ENCODE measurements at places on chromosomes 12 and 14. TPM values are rescaled to one million over a fixed set of nuclear protein-coding genes. Genes with fewer than 3 reads are reported as not detected.
A peak's percentile ranks its signal among the peaks of the same experiment; 100 is the strongest.

KRT86 gene
- total RNA-seq: 2.2 TPM

KRT79 gene
- total RNA-seq: not detected

IL23A gene
- total RNA-seq: 0.88 TPM

PIWIL1 gene
- total RNA-seq: not detected

DPF3 gene
- total RNA-seq: 2.8 TPM

NYNRIN gene
- total RNA-seq: 7.7 TPM

KRT80 gene
- 9.8 TPM for total RNA-seq

FOXG1 gene
- total RNA-seq: not detected

OTOGL gene
- total RNA-seq: 0.59 TPM

KLRC4 gene
- total RNA-seq: not detected

PSMC1 gene
- total RNA-seq: 170 TPM

IL26 gene
- total RNA-seq: not detected

FGF23 gene
- not detected for total RNA-seq

FAM186B gene
- total RNA-seq: 0.98 TPM

GRCh38 chr12:50185970-50186663 lies 18.9 kb upstream of the CERS5 start:
- H3K27ac ChIP-seq: peak overlapping the region; percentile 70
- no peaks in the 10 kb centered on the region for H3K27me3 ChIP-seq
- H3K4me3 ChIP-seq: no peak overlapping the region
- no peak for DNase-seq

DNA sequence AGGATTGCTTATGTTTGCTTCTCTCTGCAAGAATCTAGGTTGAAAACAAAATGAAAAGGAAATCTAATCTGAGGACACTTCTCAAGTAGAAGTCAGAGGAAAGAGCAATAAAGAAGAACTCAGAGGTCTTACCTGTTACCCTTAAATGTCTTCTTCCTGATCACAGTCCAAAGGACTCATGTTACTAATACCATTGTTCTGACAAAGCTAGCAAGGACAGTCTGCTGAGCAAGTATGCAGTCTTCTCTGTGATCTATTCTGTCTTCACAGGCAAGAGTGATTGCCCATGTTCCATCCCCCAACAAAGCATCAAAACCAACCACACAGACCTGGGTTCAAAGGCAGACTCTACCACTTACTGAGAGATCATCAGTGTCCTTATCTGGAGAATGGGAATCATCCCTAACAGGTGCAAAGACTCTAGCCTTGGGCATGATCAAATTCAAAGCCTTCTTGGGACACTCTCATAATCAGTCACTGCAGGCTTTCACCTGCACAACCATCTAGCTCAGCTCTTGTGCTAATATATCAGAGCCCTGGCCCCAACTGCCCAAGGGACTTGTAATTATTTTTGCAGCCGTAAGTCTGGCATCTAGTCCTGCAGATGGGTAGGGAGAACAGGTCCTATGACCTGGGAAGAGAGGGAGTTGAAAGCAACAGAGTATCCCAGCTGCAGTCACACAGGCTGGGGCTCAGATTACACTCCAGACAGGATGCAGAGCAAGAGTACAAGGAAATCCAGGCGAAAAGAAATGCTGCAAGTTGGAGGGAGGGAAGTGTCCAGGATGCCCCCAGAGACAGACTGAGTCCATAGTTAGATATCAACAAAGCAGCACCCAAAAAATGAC lies 97.9 kb upstream of the NUDT4 start:
- H3K4me3 ChIP-seq: no peak overlapping the region
- H3K27me3 ChIP-seq: no peaks in the 10 kb centered on the region
- no peak for DNase-seq
- H3K36me3 ChIP-seq: no peaks in the 10 kb centered on the region
- H3K4me1 ChIP-seq: no peaks in the 10 kb centered on the region

GRCh38 chr12:49578471-49579112 lies 10.7 kb upstream of the MCRS1 start:
- H3K27me3 ChIP-seq: no peaks in the 10 kb centered on the region
- no peak for DNase-seq
- H3K4me1 ChIP-seq: no peaks in the 10 kb centered on the region
- H3K4me3 ChIP-seq: no peak overlapping the region
- H3K27ac ChIP-seq: no peak overlapping the region
- no peaks in the 10 kb centered on the region for H3K36me3 ChIP-seq

GRCh38 chr14:99100497-99101270 lies 171.3 kb downstream of the BCL11B start:
- no peaks in the 10 kb centered on the region for H3K36me3 ChIP-seq
- H3K4me1 ChIP-seq: no peaks in the 10 kb centered on the region
- H3K27ac ChIP-seq: no peak overlapping the region
- H3K4me3 ChIP-seq: no peak overlapping the region
- DNase-seq: no peak
- no peaks in the 10 kb centered on the region for H3K27me3 ChIP-seq

- no peaks in the 10 kb centered on the region for H3K36me3 ChIP-seq
- no peaks in the 10 kb centered on the region for H3K4me1 ChIP-seq
- no peak for DNase-seq
- H3K27ac ChIP-seq: no peak overlapping the region
Measured at GRCh38 chr12:33432992-33433391, 6.6 kb downstream of the SYT10 start.

- H3K36me3 ChIP-seq: no peaks in the 10 kb centered on the region
- DNase-seq: no peak
- H3K4me1 ChIP-seq: no peaks in the 10 kb centered on the region
- no peak overlapping the region for H3K4me3 ChIP-seq
Measured at GRCh38 chr12:116667752-116668151, 70.1 kb downstream of the SPRING1 start.

- H3K4me3 ChIP-seq: no peak overlapping the region
- H3K36me3 ChIP-seq: no peaks in the 10 kb centered on the region
- no peaks in the 10 kb centered on the region for H3K27me3 ChIP-seq
- DNase-seq: no peak
- H3K4me1 ChIP-seq: no peaks in the 10 kb centered on the region
Measured at GRCh38 chr14:31243860-31244259, 36.3 kb upstream of the HECTD1 start.

DNA sequence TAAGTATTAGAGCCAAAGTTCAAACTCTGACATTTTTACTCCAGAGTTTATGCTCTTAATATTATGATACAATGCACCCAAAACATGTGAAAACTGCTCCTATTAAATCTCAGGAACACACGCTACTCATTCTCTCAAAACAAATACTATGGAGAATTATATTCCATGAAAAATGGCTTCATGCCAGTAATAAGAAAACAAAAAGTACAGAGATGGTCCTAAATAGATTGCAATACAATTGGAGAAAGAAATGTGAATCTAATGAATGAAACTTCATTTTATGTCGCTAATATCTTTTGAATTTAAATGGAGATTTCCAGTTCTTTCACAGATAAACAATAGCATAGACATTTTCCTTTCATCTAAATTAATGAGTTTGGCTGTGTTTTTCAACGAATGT lies 384.3 kb downstream of the ADAMTS20 start:
- no peak for DNase-seq
- no peaks in the 10 kb centered on the region for H3K4me1 ChIP-seq
- no peaks in the 10 kb centered on the region for H3K27me3 ChIP-seq

- DNase-seq: no peak
- no peaks in the 10 kb centered on the region for H3K27me3 ChIP-seq
- H3K4me1 ChIP-seq: no peaks in the 10 kb centered on the region
- H3K27ac ChIP-seq: no peak overlapping the region
- H3K36me3 ChIP-seq: no peaks in the 10 kb centered on the region
Measured at GRCh38 chr12:10557766-10558165, 52.1 kb downstream of the EIF2S3B start.

GRCh38 chr12:65343801-65344200 lies 65.3 kb downstream of the MSRB3 start:
- H3K27me3 ChIP-seq: no peaks in the 10 kb centered on the region
- DNase-seq: no peak
- no peaks in the 10 kb centered on the region for H3K4me1 ChIP-seq
- H3K36me3 ChIP-seq: no peaks in the 10 kb centered on the region
- no peak overlapping the region for H3K27ac ChIP-seq
- no peak overlapping the region for H3K4me3 ChIP-seq

DNA sequence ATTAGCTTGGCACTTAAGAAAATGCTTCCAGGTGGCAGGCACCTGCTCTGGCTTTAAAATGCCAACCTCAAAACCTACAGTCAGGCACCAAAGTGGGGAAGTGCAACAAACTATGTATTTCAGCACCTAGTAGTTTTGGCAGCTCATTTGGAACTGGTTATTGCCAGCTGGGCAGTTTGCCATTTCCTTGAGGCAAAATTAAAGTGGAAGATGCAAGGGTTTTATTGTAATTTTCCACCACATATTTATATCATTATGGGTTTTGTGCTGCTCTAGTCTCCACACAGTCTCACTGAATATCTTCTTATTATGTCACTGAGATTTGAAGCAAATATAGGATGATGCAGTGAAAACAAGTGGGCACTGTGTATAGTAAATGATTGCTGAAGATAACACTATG lies 117.0 kb downstream of the PRKD1 start:
- H3K27ac ChIP-seq: no peak overlapping the region
- DNase-seq: no peak
- H3K4me1 ChIP-seq: peaks cover 4% of the 10 kb centered on the region
- H3K4me3 ChIP-seq: no peak overlapping the region
- no peaks in the 10 kb centered on the region for H3K27me3 ChIP-seq

GRCh38 chr12:99079811-99080210 lies 434.7 kb downstream of the APAF1 start:
- no peak for DNase-seq
- no peaks in the 10 kb centered on the region for H3K36me3 ChIP-seq
- no peak overlapping the region for H3K4me3 ChIP-seq
- no peak overlapping the region for H3K27ac ChIP-seq

GRCh38 chr12:85695097-85695715 lies 141.0 kb downstream of the RASSF9 start:
- no peak for DNase-seq
- H3K36me3 ChIP-seq: no peaks in the 10 kb centered on the region
- no peaks in the 10 kb centered on the region for H3K4me1 ChIP-seq

GRCh38 chr12:128361400-128361995 lies 94.5 kb downstream of the TMEM132C start:
- H3K36me3 ChIP-seq: no peaks in the 10 kb centered on the region
- H3K27ac ChIP-seq: no peak overlapping the region
- no peak for DNase-seq
- H3K4me3 ChIP-seq: no peak overlapping the region

- H3K4me1 ChIP-seq: no peaks in the 10 kb centered on the region
- H3K27me3 ChIP-seq: no peaks in the 10 kb centered on the region
- no peak overlapping the region for H3K27ac ChIP-seq
- H3K4me3 ChIP-seq: no peak overlapping the region
- no peaks in the 10 kb centered on the region for H3K36me3 ChIP-seq
Measured at GRCh38 chr12:79448816-79449215, 241.9 kb downstream of the PAWR start.

DNA sequence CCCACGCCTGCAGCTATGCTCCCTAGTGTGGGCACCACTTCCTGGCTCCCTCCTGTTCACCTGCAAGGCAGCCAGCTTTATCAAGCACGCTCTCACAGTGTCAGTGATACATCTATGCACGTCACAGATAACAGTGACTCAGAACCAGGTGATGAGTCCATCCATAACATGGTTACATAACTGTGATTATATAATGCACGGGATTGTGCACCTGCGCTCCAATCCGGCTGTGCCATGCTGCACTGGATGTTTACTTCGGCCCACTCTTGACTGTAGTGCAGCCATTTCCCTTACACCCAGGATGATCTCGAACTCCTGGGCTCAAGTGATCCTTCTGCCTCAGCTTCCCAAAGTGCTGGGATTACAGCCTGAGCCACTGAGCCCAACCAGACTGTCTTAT lies 38.4 kb upstream of the CEP83 start:
- H3K4me1 ChIP-seq: no peaks in the 10 kb centered on the region
- no peak overlapping the region for H3K4me3 ChIP-seq
- H3K27ac ChIP-seq: no peak overlapping the region
- H3K27me3 ChIP-seq: no peaks in the 10 kb centered on the region
- no peaks in the 10 kb centered on the region for H3K36me3 ChIP-seq
- DNase-seq: no peak

GRCh38 chr14:49977126-49977841 lies 84.4 kb downstream of the ARF6 start:
- no peak for DNase-seq
- no peaks in the 10 kb centered on the region for H3K27me3 ChIP-seq
- peaks cover 3% of the 10 kb centered on the region for H3K4me1 ChIP-seq
- H3K27ac ChIP-seq: no peak overlapping the region
- no peak overlapping the region for H3K4me3 ChIP-seq

DNA sequence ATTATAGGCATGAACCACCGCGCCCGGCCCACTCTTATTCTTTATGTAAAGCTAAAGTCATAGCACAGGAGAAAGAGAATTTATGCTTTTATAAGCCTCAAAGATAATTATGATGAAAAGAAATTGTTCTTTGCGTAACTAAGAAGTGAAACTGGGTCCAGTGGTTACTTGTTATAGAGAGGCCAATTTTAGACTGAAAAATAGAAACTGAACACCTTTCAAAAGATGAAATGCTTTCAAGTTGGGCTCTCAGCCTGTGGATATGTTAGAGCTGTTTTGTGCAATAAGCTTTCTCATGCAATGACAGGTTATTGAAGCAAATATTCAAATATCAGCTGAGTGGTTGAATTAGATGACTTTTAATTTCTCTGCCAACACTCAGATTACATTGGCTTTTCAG lies 7.9 kb downstream of the TMEM253 start:
- H3K4me3 ChIP-seq: no peak overlapping the region
- H3K4me1 ChIP-seq: peaks cover 14% of the 10 kb centered on the region
- DNase-seq: no peak
- H3K27ac ChIP-seq: no peak overlapping the region

DNA sequence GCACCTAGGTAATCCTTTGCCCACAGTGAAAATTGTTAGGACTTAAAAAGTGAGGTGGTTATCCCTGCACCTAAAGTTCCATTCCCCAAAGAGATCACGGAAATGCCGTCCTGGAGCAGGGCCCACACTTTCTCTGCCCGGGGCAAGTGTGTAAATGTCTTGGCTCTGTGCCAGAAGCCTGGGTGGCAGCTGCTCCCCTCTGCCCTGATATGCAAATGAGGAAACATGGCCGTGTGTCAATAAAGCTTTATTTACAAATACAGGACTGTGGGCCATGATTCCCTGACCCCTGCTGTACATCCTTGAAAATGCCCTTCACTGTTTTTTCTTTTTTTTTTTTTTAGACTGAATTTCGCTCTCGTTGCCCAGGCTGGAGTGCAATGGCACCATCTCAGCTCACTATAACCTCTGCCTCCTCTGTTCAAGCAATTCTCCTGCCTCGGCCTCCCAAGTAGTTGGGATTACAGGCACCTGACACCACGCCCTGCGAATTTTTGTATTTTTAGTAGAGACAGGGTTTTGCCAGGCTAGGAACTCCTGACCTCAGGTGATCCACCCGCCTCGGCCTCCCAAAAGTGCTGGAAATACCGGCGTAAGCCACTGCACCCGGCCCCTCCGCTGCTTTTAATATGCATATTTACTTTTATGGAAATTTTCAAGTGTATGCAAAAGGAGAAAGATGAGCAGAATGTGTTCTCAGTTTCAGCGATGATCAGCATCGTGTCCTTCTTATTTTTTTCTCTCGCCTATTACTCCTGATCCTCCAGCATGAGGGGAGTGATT lies 75.5 kb downstream of the GALNT9 start:
- H3K27ac ChIP-seq: no peak overlapping the region
- no peaks in the 10 kb centered on the region for H3K4me1 ChIP-seq
- no peaks in the 10 kb centered on the region for H3K36me3 ChIP-seq
- no peak for DNase-seq
- no peaks in the 10 kb centered on the region for H3K27me3 ChIP-seq
- H3K4me3 ChIP-seq: no peak overlapping the region

Data from breast epithelium (tissue), 4 donors.